ENCODE measurements at places on chromosomes 5 and 9.

GRCh38 chr9:14071484-14071883, 242.5 kb downstream of the NFIB start:
- no peak for DNase-seq

DNA sequence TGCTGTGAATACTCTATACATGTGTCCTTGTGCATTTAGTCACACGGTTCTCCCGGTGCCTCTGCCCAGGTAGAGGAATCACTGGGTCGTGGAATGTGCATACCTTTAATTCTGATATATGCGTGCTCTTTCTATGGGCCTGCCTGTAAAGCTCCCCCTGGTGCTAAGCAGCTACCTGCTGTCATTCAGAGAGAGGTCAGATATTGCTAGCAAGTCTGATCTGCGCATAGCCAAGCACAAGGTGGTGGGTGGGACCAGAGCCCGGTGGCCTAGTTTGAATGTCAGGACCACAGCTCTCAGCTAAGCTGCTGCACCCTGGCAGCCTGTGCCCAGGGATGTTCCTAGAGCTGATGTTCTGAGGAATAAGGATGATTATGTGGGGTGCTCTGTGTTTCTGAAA, 33.4 kb downstream of the TJP2 start:
- no peak for DNase-seq

DNA sequence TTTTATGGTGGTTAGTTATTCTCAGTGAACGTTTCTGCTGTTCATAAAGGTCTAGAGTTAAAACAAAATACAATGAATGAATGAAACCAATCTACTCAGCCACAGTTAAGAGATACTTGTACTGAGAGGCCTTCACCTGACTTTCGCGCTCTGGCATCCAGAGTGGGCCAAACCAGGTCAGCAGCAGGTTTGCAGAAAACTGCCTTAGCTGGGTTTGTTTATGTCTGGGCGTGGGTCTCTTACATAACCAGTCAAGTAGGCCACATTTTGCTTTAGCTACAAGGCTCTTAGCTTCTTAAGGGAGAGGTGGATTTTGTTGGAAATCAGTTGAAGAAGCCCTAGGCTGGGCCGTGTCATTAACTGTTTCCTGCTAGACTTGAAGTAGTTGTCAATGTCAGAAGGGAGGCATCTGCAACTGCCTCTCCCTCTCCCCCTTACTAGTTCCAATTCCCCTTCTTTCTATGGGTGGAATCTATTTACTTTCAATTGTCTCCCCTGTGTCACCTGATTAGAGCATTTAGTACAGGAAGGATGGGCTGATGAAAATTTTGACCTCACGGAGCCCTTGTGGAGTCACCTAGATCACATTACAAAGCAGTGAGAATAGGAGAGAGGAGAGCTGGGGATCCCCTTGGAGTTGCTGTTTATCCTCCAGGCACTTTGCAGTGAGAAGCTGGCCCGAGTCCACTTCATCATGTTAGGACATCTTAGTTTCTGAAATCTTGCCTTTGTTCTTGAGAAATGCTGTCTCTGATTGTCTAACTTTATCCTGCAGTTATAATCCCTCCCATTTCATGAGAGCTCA, 200.5 kb downstream of the ARHGEF28 start:
- DNase-seq, result peak; percentile 40

DNA sequence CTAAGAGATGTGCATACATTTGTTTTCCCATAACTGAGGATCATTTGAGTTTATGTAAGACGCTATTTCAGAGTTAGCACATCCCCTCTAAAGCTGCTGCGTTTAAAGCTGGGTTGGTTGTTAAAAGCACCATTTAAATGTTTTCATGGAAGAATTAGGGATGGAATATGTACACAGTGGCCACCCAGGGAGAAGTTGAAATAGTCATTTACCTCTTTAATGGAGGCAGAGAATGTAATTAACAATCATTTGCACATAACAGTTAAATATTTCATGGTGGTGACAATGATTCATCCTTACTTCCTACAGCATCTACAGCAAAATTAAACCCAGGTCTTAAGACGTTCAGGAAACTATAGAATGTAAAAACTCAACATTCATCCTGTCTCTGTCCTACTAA, 100.3 kb downstream of the KIF4B start:
- DNase-seq, result no peak

DNA sequence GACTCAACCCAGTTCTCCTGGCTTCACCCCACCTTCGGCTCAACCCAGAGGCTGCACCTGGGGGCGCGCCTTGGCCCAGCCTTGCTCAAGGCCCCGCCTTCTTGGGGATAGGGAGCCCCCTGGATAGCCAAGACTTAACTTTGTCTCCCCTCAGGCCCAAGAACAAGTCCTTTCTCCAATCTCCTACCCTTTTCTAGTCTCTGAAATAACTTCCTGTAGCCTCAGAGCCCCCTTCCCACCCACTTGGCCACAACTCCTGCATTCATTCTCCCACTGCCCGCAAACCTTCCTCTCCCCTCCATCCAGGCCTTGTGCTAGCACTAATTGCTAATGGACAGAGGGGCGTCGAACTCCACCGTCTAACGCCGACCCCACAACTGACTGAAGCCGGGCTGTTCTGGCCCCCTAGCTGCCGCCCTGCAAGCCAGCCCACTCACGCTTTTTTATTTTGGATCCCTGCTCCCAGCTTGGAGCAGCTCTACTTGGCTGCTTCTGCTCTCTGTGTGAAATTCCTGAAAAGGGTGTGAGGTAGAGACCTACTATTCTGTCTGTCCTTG, 579 bp upstream of the ASTN2 start:
- DNase-seq, result no peak

DNA sequence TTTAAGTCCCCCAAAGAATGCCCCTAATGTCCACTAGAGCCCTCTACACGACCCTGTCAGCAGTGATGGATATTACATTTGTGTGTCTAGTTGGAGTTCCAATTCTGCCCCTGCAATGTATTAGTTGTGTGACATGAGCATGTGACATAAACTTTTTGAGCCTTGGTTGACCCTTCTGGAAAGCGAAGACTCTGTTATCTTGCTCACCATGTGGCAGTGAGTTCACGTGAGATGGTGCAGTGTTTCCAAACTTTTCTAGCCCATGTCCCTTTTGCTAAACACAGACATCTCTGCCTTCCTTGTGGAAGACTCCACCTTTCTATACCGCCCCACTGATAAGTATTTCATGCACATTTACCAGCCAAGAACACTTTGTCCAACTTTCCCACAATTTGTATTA, 87.0 kb upstream of the BOD1 start:
- no peak for DNase-seq

DNA sequence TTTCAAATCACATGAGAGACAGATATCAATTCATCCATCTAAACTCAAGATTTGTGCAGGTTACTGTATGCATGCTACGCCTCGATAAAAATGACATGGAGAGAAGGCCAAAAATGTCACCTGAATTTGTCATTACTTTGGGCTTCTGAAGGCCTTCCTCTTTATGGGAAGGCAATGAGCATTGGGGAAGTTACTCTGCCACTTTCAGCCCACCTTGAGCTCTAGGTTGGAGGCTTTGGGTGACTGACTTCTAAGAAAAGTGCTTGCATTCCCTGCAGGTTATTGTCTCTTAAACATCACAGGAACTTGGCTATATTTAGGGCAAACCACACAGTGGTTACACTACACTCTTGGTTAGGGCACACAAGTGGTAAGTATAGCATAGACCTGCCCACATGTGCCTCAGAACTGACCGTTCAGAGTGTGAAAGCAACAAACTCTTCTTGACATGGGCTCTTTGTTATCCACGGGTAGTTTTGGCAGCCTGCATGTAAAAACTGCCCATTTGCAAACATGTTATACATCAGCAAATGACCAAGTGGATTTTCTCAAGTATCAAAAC, 169.5 kb downstream of the ZNF608 start:
- no peak for DNase-seq
